ENCODE measurements at places on chromosomes 13 and 19.

GRCh38 chr13:59203855-59204254, 959.9 kb downstream of the DIAPH3 start:
- DNase-seq = no peak

- DNase-seq = no peak
Measured at GRCh38 chr13:67033170-67033569, 197.0 kb downstream of the PCDH9 start.

DNA sequence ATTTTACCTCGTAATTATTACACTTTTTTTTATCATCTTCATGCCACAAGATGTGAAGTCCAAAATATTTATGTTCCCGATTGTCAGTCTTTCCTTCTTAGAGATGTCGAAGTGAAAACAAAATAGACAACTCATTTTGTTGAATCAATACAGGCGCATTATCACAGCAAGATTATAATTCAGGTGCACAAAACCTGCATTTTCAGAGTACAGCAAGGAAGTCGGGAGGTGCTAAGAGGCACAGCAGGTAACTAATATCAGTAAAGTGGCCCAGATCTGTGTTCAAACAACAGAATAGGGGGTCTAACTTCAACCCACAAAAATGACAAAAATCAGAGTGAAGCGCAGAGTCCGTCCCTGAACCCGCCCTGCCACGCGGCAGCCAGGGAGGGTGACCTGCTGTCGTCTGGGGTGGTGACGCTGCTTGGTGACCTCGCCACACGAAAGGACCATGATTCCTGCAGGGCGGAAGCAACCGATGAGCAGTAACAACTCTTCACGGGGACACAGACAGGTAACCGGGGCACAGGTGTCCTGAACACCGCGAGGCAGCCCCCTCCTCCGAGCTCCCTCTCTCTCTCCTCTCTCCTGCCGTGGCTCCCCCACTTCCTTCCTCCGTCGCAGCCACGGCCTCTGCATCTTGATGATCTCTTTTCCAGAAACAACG, 50.9 kb upstream of the SPACA7 start:
- no peak for DNase-seq

GRCh38 chr13:43289470-43290255, 266.3 kb downstream of the DNAJC15 start:
- no peak for DNase-seq

DNA sequence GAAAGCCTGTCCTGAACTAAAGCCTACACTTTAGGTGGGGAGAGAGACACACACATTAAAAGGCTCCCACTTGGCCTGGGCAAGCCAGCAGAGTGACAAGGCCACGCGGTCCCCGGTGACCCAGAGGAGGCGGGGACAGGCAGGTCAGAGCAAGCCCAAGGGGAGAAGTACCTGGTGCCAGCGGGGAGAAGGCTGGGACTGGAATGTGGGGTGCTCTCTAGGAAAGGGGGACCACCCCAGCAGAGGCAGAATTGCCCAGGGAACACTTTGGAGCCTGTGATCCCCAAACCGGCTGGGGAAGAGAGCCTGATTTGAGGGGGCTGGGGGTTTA, 82.3 kb downstream of the RAB20 start:
- no peak for DNase-seq

- DNase-seq = no peak
Measured at GRCh38 chr13:38334845-38335244, 14.8 kb upstream of the UFM1 start.

GRCh38 chr13:60538566-60538965, 141.5 kb downstream of the TDRD3 start:
- DNase-seq = no peak

DNA sequence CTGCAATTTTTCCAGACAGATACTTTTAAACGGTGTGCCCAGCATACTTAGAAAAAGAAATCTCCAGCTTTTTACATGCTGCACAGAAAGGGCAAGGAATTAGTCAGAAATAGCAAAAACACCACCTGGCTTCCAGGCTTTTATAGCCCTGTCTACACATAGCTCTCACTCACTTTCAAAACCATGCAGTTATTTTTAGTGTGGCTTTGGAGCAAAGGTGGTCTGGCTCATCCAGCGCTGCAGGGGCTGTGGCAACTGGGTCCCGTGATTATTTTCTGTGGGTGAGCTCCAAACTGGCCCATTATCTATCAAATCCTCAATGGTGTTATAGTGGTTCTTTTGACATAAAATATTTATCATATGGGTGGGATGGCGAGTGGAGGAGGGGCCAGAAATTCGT, 57.0 kb downstream of the COL4A2 start:
- DNase-seq = no peak

DNA sequence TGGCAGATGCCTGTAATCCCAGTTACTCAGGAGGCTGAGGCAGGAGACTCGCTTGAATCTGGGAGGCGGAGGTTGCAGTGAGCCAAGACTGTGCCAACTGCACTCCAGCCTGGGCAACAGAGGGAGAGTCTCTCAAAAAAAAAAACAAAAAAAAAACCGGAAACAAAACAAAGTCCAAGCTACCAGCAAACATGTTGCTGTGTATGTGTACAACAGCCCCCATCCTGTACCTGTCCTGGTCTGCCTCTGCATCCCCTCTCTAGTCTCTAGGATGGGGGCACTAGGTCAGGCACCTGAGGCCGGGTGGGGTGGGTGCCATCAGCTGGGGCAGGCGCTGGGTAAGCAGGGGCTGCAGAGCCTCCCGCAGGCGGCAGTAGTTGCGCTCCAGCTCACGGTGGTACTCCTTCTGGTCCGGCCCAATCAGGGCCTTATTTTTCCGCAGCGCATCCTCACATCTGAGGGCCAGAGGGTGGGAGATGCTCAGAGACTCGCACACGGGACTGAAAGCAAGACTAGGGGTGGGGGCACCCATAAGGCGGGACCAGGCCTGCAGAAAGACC, 2.8 kb upstream of the KANK2 start:
- DNase-seq = no peak

DNA sequence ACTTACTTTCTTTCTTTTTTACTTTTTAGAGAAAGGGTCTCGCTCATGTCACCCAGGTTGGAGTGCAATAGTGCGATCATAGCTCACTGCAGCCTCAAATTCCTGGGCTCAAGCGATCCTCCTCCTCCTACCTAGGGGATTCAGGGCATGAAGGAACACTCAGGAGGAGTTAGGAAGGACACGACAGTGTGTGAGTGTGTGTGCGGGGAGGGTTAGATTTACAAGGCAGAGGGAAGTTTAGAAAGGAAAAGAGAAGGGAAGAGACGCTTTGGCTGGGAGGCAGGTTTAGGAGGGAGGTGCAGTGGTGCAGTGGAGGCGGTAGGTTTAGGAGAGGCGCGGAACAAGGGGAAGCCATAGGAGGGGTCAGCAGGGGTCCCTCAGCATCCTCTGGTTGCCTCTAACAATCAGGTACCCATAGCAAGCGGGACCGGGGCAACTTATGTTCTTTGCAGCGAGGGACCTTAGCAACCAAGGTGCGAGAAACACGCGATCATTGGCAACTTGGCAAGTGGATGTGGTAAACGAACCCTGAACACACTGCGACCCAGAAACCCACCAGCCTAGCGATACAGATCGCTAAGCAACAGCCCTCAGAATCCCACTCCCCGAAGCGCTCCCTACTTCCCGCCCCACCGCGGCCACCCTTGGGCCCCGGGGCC, 501 bp downstream of the SIRT2 start:
- DNase-seq = peak; percentile 75

- no peak for DNase-seq
Measured at GRCh38 chr19:11494634-11495285, 10.9 kb downstream of the ZNF653 start.

- DNase-seq = no peak
Measured at GRCh38 chr13:80086304-80086721, 254.6 kb downstream of the SPRY2 start.

DNA sequence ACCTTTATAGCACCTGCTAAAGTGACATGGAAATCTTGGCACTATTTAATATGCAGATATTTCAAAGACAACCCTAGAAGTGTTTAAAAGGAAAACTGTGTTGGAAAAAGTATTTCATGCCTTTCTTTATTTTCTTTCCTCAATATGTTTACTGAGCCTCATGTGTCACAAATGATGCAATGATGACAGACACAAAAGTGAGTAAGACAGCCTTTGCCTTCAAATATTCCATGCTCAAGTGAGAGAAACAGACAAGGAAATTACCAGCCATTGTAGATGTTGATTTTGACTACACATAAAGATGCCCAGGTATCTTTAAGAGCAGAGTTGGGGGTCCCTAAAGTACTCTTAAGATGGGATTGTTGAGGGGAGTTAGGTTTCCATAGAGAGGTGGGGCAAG, 48.0 kb upstream of the TPP2 start:
- no peak for DNase-seq

DNA sequence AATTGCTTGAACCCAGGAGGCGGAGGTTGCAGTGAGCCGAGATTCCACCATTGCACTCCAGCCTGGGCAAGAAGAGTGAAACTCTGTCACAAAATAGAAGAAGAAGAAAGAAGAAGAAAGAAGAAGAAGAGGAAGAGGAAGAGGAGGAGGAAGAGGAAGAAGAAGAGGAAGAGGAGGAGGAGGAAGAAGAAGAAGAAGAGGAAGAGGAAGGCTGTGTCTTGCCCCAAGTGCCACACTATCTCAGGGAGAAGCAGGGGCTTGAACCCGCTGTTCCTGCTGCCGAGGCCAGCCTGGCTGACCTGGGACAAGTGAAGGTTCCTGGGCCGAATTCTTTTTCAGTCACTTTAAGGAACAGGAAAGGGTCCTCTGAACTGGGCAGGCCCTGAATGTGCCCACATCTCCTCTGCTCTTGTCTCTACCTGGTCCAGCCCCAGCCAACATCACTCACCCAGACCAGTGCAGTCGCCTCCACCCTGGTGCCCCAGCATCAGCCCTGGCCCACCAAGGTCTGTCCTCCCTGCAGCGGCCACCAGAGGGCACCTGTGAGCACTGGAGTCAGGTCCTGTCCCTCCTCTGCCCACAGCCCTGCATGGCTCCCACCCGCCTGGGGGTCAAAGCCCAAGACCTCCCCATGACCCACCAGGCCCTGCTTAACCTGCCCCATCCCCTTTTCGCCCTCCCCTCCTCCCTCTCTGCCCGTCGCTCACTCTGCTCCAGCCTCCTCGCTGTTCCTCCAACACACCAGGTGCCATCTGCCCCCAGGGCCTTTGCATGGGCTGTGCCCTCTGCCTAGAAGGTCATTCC, 20.0 kb downstream of the TICAM1 start:
- peak; percentile 81 for DNase-seq

GRCh38 chr13:43363156-43363953, 340.0 kb downstream of the DNAJC15 start:
- DNase-seq = no peak

DNA sequence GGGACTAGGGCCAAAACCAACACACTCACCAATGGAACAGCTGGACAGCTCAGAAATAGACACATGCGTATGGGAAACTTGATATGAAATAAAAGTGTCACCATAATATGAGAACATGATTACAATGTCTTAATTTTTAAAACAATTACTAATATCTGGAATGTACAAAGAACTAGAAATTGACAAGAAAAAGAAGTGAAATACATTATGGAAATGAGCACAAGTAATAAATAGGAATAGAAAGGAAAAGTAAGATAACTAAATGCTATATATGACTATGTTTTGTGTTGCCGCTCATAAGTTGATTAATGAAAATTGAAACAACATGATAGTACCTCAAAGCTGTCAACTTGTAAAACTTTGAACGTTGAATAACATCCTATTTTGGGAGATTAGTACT, 801.1 kb downstream of the SLITRK5 start:
- no peak for DNase-seq

DNA sequence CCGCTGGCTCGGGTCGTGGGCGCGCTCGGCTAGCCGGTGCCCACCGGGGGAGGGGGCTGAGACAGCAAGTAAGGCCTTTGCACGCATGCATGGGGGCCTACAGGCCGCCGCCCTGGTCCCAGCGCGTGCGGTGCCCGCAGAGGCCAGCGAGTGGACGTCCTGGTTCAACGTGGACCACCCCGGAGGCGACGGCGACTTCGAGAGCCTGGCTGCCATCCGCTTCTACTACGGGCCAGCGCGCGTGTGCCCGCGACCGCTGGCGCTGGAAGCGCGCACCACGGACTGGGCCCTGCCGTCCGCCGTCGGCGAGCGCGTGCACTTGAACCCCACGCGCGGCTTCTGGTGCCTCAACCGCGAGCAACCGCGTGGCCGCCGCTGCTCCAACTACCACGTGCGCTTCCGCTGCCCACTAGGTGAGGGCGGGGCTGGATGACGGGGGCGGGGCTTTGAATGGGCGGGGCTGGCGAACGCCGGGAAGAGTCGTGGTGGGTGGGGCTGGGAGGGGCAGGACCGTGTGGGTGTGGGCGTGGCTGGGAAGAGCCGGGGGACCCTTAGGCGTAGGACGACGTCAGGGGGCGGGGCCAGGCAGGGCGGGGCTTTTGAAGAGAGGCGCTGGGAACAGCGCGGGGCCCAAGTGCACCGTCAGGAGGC, 2.1 kb downstream of the CILP2 start:
- peak; percentile 76 for DNase-seq

DNA sequence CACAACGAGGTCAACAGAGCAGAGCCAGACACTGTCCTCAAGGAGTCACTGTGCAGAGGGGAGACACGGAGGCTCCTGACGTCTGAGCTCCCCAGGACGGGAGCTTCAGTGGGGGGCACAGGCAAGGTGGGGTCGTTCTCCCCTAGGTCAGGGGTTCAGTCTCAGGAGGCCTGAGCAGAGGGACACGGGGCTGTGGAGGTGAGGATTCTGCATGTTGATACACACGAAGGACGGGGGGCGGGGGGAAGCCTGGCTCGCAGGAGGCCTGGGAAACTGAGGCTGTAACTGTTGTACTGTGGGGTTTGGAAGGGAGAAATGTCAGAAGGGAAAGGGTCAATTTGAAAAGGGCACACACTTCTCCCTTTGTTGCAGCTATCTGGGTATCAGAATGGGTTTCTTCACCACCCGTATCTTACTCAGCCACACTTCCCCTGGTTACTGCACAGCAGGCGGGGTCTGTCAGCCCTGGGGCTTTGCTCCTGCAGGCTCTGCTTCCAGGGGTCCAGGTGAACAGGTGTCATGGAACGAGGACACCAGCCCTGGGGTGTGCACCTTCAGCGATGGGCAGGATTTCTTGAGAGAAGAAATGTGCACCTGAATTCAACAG, 748 bp upstream of the SIGLEC8 start:
- no peak for DNase-seq

DNA sequence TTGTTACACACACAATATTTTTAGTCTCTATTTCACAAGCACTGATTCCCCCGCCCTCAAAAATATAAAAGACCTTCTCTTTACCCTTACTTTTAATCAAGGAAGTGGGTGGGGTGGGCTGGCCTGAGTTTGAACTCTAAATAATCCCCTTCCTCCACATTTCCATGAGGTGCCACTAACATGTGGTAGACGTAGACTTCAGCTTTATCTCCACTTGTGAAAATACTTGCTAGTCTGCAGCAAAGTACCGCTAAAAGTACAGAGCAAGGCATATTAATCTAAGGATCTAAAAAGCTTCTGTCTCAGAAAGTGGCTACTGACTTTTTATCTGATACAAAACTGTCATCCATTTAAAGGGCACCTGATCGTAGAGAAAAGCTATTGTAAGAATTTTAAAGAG, 739.6 kb upstream of the SLC10A2 start:
- no peak for DNase-seq

GRCh38 chr13:46609726-46610125, 56.8 kb downstream of the LRCH1 start:
- no peak for DNase-seq

- DNase-seq = no peak
Measured at GRCh38 chr13:36713887-36714286, 40.1 kb downstream of the SERTM1 start.

GRCh38 chr13:106088085-106088484, 447.4 kb downstream of the EFNB2 start:
- no peak for DNase-seq

- DNase-seq = no peak
Measured at GRCh38 chr19:47723581-47723940, 10.3 kb downstream of the EHD2 start.

All from T-cell (primary cell).